ENCODE measurements at places on chromosomes 13 and 19.

DNA sequence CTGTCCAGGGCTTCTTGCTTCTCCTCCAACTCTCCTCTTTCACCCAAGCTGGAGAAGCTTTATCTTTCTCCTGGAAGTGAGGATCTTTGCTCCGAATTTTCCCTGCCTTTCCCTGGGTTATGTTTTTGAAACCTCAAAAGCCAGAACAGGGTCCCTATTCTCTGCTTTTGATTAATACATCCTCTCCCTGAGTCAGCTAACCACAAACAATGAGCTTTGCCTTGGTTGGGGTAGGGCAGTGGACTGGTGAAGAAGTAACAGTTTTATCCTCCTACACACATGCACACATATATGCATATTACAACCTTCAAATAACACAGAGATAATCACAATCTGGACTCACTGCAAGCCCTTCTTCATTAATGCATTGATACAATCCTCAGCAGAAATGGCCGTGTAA is 44.6 kb downstream of the DLEU7 start:
- DNase-seq: no peak

DNA sequence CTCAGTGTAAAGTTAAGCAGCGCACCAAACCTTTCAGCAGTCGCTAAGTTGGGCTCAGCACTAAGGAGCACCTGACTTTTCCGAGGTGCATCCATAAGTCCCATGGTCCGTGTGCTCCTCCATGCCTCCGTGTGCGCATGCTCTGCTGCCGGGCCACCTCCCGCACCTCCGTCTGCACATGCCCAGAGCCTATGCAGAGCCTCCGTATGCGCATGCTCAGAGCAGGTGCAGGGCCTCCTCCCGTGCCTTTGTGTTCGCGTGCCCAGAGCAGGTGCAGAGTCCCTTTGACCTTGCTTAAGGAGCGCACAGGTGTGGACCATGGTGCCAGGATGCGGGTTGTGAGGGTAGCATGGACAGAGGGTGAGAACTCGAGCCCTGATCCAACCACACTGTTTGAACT is 46.0 kb downstream of the ATP11A start:
- no peak for DNase-seq

- no peak for DNase-seq
These were observed 250.3 kb upstream of the OBI1 start for GRCh38 chr13:78909276-78909675.

DNA sequence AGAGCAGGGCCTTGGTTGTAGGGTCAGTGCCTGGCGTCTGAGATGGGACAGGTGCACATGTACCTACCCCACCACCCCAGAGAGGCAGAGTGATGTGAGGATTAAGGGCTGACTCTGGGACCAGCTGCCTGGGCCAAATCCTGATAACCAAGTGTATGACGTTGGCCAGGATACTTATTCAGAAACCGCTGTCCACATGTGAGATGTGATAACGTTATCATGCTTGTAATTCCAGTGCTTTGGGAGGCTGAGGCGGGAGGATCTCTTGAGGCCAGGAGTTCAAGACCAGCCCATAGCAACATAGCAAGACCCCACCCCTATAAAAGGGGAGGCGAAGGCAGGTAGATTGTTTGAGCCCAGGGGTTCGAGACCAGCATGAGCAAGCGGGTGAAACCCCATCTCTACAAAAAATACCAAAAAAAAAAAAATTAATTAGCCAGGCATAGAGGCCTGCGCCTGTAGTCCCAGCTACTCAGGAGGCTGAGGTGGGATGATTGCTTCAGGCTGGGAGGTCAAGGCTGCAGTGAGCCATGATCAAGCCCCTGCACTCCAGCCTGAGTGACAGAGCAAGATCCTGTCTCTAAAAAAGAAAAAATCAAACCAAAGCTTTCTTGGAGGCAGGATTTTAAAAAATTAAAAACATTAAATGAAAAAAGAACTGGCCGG is 10.0 kb downstream of the ADGRE5 start:
- peak; percentile 32 for DNase-seq

- DNase-seq: no peak
These were observed 1.5 kb downstream of the EGLN2 start for GRCh38 chr19:40800339-40800996.

- DNase-seq: peak; percentile 5
These were observed 17.3 kb downstream of the SIGLEC8 start for GRCh38 chr19:51440846-51441409.

DNA sequence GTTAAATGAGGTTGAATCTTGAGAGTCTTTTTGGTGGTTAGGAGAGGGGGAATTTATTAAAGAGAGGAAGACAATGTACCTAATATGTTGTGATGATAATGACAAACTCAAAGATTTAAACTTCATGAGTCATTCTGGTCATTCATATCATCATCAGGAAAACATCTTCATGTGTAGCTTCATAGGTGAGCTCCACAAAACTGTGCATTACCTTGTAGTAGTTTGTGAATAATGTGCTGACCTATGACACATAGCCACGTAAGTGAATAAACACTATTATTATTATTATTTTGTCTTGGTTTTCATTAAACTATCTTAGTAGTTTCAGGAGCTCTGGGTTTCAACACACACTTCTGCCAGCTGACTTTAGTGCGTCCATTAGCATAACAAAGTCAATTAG is 997 bp upstream of the GPC6 start:
- no peak for DNase-seq

- no peak for DNase-seq
These were observed 165.1 kb upstream of the PRR20A start for GRCh38 chr13:56975647-56976046.

DNA sequence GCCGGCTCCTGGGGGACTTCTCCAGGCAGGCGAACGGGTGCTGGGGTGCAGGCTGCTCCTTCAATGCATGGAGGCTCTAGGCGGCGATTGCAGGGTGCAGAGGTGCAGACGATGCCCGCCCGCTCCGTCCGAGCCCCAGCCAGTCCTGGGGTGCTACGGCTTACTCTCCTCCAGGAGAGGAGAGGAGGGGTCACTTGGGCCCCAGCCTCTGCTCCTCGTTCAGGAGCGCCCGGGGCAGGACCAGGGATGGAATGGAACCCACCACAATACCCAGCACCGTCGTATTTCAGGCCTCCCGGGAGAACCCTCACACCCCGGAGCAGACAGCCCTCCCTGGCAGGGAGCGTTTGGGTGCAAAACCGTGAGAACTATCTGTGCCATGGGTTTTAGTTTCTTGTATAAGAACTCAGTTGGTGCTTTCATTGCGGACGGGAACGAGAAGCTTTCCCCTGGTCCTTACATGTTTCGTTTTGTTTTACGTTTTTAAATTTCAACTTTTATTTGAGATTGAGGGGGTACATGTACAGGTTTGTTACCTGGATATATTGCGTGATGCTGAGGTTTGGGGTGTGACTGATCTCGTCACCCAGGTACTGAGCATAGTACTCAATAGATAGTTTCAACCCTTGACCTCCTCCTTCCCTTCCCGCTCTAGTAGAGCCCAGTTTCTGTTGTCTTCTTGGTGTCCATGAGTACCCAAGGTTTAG is 46.8 kb downstream of the ARHGEF18 start:
- DNase-seq: no peak

GRCh38 chr13:109351236-109351635 is 435.1 kb downstream of the IRS2 start:
- DNase-seq: no peak

DNA sequence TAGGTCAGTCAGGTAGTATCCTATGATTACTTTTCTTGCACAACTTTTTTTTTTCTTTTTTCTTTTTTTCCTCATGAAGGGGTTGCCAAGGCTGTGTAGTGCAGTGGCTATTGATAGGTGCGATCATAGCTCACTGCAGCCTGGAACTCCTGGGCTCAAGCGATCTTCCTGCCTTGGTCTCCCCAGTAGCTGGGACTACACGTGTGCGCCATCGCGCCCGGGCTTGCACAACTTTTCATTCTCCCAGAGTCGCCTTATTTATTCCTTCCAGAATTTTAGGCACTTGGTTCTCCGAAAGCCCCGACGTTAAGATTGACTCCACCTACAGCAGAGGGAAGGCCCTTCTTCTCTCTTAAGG is 867 bp upstream of the ZNF613 start:
- no peak for DNase-seq

DNA sequence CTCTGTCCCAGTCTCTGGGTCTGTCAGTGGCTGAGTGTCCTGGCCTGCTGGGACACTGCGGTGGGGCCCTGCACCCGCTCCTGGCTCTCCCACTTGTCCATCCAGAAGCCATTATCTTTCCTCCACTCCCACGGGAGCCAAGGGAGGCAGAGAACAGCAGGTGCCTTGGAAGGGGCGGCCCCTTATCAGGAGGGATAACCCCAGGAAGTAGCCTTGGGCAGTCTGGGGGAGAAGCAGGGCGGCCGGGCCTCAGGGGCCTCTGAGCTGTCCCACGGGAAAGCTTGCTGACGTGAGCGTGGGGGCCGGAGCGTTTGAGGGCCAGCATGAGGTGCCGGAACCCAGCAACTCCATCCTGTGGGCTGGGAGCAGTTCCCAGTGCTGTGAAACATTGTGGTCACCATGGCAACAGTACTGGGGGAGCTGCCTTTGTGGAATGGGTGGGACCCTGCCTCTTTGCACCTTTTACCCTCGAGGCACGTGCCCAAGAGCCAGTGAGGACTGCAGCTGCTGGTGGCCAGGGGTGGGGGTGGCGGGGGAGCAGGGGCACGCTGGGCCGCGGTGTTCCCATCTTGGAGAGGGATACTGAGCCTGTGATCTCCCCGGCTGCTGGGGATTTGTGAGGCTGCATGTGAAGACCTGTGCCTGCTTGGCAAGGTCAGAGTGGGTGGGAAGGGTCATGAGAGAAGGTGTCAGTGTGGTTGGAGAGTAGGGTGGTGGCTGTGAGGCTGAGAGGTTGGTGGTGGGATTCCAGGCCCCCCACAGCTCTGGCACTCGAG is 20.9 kb downstream of the KLHL26 start:
- DNase-seq: no peak

- DNase-seq: no peak
These were observed 14.0 kb downstream of the ZNF114 start for GRCh38 chr19:48283908-48284307.

DNA sequence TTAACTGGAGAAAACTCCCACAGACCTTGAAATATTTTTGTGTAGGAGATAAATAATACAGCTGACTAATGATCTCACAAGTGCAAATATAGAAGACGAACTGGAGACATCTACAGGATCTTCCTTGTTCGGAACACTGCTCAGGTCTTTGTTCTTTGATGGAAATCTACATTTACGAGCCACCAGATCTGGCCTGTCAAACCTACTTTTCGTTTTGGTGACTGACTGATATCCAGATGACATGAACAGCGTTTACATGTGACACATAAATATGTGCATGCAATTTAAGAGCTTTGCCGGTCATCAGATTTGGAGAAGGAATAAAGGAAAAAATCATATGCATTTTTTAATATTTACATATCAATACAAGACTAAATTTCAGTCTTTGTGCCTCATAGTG is 24.5 kb upstream of the TPP2 start:
- no peak for DNase-seq

- DNase-seq: peak; percentile 68
These were observed 16.3 kb downstream of the LCP1 start for GRCh38 chr13:46165485-46166223.

DNA sequence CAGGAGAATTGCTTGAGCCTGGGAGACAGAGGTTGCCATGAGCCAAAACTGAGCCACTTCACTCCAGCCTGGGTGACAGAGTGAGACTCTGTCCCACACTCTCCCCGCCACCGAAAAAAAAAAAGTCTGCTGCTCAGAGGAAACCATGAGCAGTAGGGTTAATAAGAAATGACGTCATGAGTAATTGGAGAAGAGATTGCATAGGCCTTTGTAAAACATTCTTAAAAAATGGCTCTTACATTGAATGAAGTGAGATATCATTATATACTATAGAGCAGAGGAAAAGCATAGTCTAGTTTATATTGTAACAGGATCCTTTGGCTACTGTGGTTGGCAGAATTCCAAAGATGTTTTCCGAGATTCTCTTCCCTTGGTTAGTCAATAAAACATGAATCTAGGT is 228.2 kb downstream of the PCDH20 start:
- DNase-seq: no peak

GRCh38 chr13:45137526-45137925 is 17.2 kb downstream of the GTF2F2 start:
- no peak for DNase-seq

GRCh38 chr13:66348745-66349690 is 881.1 kb downstream of the PCDH9 start:
- DNase-seq: no peak

DNA sequence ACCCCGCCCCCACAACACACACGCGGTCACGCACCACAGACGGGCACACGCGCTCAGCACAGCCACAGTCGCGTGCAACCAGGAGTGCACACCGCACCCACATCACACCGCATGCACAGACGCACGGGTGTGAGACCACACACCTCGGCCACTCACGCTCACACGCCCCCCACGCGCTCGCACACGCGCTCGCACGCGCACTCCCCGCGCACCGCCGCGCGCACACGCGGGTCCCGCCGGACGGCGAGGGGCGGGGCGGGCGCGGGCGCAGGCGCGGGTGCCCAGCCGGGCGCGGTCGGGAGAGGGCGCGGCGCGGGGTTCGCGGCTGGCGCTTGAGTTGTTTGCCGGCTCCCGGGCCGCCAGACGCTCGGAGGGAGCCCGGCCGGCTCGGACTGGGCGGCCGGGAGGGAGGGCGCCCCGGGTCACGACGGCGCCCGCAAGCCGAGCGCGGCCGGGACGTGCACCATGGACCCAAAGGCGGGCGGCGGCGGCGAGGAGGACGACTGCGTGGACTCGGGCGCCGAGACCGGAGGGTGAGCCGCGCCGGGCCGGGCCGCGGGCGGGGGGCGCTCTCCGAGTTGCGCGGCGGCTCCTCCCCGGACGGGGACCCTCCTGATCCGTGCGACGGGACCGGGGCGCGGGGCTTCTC is at the start of gene FAM124A:
TSS of gene FAM124A (plus strand) at position 362 of the 649 bp plus-strand sequence. CDS start at position 466, 104 bp downstream.
- DNase-seq: no peak

GRCh38 chr13:21917086-21918015 is 246.5 kb downstream of the FGF9 start:
- no peak for DNase-seq

DNA sequence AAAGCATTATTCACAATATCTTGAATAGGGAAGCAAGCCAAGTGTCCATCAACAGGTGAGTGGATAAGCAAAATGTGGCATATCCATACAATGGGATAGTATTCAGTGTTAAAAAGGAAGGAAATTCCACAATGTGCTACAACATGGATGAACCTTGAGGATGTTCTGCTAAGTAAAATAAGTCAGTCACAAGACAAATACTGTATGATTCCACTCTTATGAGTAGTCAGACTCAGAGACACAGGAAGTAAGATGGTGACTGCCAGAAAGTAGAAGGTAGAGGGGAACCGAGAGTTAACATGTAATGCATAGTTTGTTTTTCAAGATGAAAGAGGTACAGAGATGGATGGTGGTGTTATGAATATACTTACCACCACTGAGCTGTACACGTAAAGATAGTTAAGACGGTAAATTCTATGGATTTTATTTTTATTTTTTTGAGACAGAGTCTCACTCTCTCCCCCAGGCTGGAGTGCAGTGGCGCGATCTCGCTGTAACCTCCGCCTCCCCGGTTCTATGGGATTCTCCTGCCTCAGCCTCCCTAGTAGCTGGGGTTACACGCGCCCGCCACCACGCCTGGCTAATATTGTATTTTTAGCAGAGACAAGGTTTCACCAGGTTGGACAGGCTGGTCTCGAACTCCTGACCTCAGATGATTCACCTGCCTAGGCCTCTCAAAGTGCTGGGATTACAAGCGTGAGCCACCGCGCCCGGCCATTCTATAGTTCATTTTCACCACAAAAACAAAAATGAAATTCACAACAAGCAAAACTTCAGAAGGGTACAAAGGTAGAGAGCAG is 1.0 kb upstream of the CHAMP1 start:
- DNase-seq: peak; percentile 14
